Left kidney (tissue), 8 donors: ENCODE measurements at places on chromosomes 4 and X. TPM values are rescaled to one million over a fixed set of nuclear protein-coding genes. Genes with fewer than 3 reads are reported as not detected.
A peak's percentile ranks its signal among the peaks of the same experiment; 100 is the strongest.

- no peak for DNase-seq
Observed at GRCh38 chr4:51853027-51853682, 10.2 kb downstream of the DCUN1D4 start.

Gene STK32B
- polyA plus RNA-seq, result 11.1 TPM

DNA sequence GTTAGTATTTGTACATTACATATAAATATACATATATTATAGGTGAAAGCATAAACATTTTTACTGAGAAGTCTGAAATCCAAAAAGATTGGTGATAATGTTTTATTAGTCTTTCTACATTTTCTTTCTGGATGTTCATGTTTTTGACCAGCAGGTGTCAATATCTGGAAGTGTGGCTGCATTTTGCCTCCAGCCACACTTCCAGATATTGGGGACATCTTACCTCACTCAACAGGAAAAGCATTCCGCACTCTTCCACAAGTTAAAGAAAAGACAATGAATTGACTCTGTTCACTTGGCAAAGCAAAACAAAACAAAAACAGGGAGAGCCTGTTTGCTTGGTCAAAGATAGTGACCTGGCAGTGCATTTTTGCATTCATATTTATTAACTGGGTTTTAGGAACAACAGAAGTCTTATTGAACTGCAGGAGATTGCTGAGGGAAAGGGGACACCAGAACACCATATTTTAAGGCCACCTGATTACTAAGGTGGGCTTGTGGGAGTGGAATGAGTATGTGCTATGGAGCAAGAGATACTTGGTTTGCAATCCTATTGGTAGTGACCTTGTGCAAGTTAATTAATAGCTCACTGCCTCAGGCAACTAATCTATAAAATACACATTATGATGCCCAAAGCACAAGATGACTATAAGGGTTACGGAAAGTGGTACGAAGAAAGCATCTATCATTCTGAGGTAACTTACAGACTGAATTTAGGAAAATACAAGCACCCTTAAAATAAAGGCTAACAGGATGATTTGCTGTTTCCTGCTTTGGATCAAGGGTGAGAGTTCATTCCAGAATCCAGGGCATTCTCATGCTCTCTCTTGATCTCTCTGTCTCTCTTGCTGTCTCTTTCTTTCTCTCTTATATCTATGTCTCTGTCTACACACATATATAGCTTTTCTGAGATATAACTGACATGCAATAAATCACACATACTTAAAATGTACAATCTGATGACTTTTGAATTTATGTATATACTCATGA lies 389.9 kb upstream of the EMCN start:
- DNase-seq, result peak; percentile 3

Gene IL2
- polyA plus RNA-seq, result not detected

Gene CPZ
- polyA plus RNA-seq, result 18.9 TPM
